ENCODE measurements at places on chromosomes 7 and 10. TPM values are rescaled to one million over a fixed set of nuclear protein-coding genes. Genes with fewer than 3 reads are reported as not detected.

DNA sequence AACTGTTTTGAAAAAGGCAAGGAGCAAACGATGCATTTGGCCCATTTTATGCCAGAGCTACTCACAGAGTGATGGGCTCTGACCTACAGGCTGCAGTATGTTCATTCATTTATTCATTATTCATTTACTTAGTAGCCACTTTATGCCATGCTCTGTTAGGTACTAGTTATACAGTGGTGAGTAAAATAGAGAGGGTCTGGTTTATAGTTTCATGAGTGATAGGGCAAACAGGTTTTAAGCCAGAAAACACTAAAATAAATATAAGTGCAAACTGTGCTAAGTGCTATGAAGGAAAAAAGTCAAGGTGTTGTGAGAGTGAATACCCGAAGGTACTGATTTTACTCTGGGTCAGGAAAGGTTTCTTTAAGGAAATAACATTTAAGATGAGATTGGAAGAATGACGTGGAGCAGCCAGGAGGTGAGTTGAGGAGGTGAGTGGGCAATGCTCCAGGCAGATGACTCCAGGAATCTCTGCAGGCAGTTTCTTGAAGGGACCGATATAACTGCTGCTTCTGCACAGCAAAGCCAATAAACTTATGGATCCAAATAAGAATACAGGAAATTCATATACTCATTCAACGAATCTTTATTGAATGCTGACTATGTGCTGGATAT lies 56.9 kb upstream of the FAM133B start:
- DNase-seq: no peak

- peak; percentile 3 for DNase-seq
These were observed 317.3 kb upstream of the FZD1 start for GRCh38 chr7:90946730-90947501.

- no peak for DNase-seq
These were observed 759.6 kb downstream of the NXPH1 start for GRCh38 chr7:9192969-9193368.

The OR2A5 gene
- total RNA-seq: not detected

The TRIP6 gene
- 58.9 TPM for total RNA-seq

The MINPP1 gene
- total RNA-seq: 36.6 TPM
